ENCODE measurements at places on chromosomes 2 and 18. TPM values are rescaled to one million over a fixed set of nuclear protein-coding genes. Genes with fewer than 3 reads are reported as not detected.

DNA sequence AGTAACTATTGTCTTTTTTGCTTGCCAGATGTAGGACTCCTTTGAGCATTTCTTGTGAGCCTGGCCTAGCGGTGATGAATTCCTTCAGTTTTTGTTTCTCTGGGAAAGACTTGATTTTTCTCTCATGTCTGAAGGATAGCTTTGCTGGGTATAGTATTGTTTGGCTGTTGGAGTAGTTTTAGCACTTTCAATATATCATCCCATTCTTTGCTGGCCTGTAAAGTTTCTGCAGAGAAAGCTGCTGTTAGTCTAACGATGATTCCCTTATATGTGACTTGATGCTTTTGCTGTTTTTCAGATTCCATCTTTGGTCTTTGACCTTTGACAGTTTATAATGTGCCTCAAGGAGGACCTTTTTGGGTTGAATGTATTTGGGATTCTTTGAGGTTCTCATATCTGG, 12.7 kb downstream of the ZDBF2 start:
- DNase-seq, result no peak

DNA sequence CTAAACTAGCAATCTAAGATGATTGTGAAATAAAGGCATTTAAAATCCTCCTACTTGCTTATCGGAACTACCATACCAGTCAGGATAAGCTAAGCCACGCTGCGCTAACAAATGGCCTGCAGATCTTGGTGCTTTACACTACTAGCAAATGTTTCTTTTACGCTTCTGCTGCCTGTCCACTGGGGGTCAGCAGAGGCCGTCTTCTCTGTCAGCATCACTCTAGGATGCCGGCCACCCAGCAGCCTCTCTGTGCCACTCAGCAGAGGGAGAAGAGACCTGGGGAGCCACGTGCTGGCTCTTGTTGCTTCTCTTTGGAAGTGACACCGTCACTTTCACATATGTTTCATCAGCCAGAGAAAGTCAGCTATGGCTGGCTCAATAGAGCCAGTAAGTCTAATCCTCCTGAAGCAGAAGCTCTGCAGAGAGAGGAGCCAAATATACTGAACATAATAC, 36.6 kb downstream of the COPS8 start:
- DNase-seq, result peak; percentile 87

DNA sequence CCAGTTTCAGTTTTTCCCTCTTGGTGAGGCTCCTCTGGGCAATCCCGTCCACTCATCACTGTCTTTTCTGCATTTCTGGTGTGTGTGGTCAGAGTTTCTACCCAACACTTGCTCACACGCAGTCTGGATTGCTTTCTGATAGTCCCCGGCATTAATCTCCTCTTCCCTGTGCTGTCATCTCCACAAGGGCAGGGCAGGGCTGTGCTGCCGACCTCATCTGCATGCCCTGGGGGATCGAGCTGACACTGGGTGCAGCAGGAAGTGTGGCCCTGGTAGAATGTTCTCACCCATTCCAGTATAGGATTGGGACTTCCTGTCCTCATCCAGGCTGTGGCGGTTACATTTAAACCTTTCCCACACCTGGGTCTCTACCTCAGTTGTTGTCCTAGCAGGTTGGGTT, 80.0 kb upstream of the FAM136A start:
- no peak for DNase-seq

DNA sequence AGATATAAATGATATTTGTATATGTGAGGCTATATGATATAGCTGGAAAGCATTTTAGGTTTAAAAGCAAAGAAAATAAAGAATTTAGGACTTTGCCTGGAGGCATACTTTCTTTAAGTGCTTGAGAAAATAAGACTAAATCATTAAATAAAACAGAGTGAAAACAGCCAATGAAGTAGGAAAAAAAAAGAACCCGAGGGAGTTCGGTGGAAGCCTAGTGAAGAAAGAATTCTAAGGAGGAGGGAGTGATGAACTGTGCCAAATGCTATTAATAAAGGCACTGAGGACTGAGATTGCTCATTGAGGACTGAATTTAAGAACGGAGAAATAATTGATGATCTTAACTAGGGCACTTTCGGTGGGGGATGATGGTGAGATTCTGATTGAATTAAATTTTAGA, 573.5 kb downstream of the DSC3 start:
- no peak for DNase-seq

- peak; percentile 19 for DNase-seq
Observed at GRCh38 chr2:64989982-64990614, 899 bp downstream of the SLC1A4 start.

DNA sequence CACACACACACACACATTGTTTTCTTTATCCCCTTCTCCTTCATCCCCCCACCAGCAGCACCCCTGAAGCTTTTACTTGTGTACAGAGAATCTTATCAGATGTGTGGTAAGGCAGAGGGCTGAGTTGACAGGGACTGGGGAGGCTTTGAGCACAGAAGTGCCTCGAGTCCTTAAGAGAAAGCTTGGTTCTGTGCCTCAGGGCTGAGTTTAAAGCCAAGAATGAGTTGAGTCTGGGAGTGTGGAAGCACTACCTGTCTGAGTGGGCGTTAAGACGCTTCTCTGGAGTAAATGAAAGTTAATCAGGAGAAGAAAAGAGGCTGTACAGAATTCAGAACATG, 2.7 kb downstream of the ID2 start:
- DNase-seq, result no peak

GRCh38 chr18:37453752-37454151, 111.8 kb downstream of the CELF4 start:
- no peak for DNase-seq

GRCh38 chr2:204019572-204020501, 83.3 kb downstream of the ICOS start:
- DNase-seq, result no peak

DNA sequence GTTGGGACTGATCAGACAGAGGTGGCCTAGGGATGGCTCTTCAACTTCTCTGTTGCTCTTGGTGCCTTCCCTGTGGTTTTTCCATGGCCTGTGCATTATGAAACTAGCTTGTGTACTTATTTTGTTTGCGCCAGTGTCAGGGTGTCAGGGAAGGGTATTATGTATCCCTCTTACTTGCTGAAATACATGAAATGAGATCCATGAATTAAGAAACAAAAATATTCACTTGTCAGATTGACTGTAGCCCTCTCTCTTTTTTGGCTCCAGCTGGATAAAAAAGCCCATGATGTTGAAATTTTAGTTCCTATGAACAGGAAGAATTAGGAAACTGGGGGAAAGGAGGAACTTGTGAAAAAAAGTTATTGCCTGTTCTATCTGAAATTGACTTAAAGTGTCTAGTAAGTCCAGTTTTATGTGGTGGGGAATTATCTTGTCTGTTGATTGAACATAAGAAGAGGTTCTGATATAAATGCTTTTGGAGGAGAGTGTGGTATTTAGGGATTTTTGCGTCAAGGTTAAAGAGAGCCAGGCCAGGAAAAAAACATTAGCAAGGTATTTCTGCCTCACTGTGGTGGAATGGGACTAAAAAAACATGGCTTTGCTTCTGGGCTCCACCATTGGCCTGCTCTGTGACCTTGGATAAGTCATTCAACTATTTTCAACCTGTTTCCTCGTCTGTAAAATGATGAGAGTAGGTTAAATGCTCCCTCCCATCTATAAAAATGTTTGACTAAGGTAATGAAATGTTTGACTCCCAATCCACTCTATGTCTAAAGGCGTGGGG, 12.0 kb downstream of the UGP2 start:
- DNase-seq, result no peak

DNA sequence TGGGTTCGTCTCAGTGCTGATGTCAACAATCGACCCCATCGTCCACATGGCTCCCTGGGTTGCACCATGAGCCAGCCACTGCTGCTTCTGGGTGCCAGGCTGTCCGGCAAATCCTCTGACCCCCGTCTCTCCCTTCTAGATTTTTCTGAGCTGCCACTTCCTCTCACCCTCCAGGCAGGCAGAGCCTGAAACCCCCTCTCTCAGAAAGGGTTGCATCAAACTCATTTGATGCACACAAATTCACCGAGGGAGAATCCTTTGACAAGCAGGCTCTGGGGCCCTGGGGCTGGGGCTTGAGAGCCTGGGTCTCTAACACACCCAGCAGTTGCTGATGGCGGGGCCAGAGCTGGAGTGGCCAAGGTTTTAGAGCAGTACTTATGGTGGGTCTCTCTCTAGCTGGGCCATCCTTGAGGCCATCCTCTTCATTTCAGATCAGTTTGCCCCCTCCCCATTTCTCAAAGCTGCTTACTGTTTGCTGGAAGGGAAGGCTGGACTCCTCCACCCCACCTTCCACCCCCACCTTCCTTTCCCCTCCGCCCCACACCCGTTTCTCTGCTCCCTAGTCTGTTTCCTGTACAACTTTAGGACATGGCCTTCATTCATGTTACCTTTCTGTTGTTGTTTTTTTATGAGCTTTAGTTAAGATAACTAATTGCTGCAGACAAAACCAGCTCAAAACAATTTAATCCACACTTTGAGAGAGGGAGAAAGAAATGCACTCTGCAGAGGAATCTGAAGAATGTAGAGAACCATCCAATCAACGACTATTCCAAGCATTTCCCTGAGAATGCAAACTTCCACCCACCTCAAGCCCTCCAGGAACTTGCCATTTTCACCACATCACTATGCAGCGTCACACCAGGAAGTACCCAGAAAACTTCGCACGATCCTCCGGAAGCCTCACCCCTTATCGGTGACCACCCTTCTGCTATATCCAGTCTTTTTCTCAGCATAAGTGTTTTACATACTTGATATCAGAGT, 69.5 kb downstream of the ARL4C start:
- no peak for DNase-seq

GRCh38 chr2:39469807-39470206, 32.7 kb upstream of the MAP4K3 start:
- no peak for DNase-seq

The AMER3 gene
- not detected for total RNA-seq

GRCh38 chr2:108477099-108477498, 28.1 kb downstream of the GCC2 start:
- DNase-seq, result no peak

The HRH4 gene
- 0.10 TPM for total RNA-seq

GRCh38 chr2:25328152-25329085, 13.3 kb downstream of the DNMT3A start:
- DNase-seq, result no peak

DNA sequence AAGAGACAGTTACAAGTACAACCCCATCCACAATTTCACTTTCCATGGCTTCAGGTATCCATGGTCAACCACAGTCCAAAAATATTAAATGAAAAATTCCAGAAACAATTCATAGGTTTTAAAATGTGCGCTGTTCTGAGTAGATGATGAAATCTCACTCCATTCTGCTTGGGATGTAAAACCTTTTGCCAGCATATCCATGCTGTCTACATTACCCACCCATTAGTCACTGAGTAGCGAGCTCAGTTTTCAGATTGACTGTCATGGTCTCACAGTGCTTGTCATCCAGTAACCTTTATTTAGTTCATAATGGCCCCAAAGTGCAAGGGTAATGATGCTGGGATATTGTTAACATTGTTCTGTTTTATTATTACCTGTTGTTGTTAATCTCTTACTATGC, 40.5 kb downstream of the SMAD4 start:
- DNase-seq, result no peak

The POLE4 gene
- 74.4 TPM for total RNA-seq

The EPB41L5 gene
- 12.5 TPM for total RNA-seq

The GALNT13 gene
- not detected for total RNA-seq

The LAMA3 gene
- 0.49 TPM for total RNA-seq

DNA sequence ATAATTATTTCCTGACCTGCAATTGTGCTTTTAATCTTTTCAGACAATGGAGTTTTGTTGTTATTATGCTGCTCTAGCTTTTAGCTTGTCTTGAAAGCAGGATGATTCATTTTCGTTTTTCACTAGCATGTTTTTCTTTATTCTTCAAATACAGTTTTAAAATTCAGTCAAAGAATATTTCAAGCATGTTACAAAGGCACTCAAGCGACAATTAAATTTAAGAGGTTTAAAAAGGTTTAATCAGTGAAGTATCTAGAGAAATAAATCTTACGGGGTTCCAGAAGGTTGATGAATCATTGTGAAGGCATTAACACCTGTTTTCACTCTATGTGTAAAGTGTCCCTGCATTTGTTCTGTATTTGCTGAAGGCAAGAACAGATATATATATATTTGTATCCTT, 390.7 kb upstream of the TMEFF2 start:
- DNase-seq, result no peak

GRCh38 chr2:7927691-7928090, 754.2 kb upstream of the ID2 start:
- DNase-seq, result no peak

DNA sequence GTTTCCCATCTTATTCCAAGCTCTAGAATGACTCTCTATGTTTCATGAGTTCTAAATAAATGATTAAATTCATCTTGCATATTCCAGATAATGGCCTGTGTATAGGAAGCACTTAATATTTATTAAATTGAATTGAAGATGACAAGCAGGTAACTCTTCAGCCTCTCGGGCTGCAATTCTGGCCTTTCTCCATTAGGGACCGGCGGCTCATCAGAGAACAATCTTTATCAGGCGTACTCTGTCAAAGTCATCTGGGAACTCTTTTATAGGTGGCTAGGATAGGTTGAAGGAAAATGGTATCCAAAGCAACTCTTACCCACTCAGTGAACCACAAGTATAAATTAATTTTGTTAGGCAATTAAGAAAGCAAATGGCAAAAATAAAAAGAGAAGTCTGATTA, 308.5 kb downstream of the NOL4 start:
- no peak for DNase-seq

DNA sequence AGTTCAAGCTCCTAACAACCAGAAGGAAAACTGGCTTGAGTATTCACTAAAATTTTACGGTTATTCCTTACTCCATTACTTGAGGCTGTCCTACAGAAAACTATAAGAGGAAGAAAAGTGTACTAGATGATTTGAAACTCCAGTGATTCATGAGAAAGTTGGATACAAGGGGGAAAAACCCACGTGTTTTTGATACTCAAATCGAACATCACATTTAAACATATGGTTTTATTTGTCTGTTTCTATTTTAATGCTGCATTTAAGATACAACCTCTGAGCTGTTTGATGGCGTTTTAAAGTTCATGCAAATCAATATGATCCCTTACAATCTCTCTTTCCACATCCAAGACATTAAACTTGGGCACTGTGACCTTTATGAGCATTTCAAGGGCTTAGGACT, 125.1 kb upstream of the LMAN1 start:
- no peak for DNase-seq

DNA sequence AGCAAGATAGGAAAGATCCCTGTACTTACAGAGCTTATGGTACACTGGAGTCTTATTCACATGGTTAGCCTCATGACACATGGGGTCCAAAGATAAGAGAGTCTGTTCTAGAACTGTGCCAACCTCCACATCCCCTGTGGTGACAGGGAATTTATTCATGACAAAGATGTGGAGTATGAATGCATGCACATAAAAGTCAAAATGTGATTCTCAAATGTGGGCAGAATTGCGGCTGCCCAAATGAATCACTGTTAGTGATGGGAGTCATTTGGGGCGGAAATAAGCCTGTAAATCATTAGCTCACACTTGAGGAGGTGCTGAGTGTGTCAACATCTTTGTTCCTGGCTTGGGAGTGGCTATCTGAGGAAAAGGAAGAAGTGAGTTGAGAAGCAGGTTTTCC, 560.6 kb downstream of the SLC4A3 start:
- no peak for DNase-seq
